Right lung (tissue), 10 donors: ENCODE measurements at places on chromosomes 3 and 15. TPM values are rescaled to one million over a fixed set of nuclear protein-coding genes. Genes with fewer than 3 reads are reported as not detected.

The SPESP1 gene
- polyA plus RNA-seq, result 2.4 TPM

The GADL1 gene
- 0.88 TPM for polyA plus RNA-seq

The EIF5A2 gene
- polyA plus RNA-seq, result 4.5 TPM

The IQCF5 gene
- polyA plus RNA-seq, result not detected

The OR5K2 gene
- polyA plus RNA-seq, result 1.0 TPM

The PHLDB2 gene
- polyA plus RNA-seq, result 32.1 TPM

The AQP9 gene
- polyA plus RNA-seq, result 0.31 TPM

The FEZF2 gene
- polyA plus RNA-seq, result not detected

The HDC gene
- polyA plus RNA-seq, result 0.99 TPM

The CADPS gene
- 1.3 TPM for polyA plus RNA-seq

The CLDN16 gene
- polyA plus RNA-seq, result 0.05 TPM

The KNG1 gene
- not detected for polyA plus RNA-seq

The ITIH1 gene
- not detected for polyA plus RNA-seq

The MOBP gene
- 0.16 TPM for polyA plus RNA-seq

The RNU5B-1 gene
- not detected for polyA plus RNA-seq

The TTC21A gene
- polyA plus RNA-seq, result 19.0 TPM

The SPTBN5 gene
- 1.8 TPM for polyA plus RNA-seq

The LRRC31 gene
- polyA plus RNA-seq, result not detected

The CCK gene
- not detected for polyA plus RNA-seq

The LNP1 gene
- 7.6 TPM for polyA plus RNA-seq

The FETUB gene
- polyA plus RNA-seq, result not detected

The MEIS2 gene
- 32.6 TPM for polyA plus RNA-seq

The NBEAL2 gene
- 45.8 TPM for polyA plus RNA-seq
